ENCODE measurements at places on chromosomes 7 and 10.

GRCh38 chr7:47685151-47685550 lies 103.2 kb upstream of the TNS3 start:
- DNase-seq, result peak; percentile 48

DNA sequence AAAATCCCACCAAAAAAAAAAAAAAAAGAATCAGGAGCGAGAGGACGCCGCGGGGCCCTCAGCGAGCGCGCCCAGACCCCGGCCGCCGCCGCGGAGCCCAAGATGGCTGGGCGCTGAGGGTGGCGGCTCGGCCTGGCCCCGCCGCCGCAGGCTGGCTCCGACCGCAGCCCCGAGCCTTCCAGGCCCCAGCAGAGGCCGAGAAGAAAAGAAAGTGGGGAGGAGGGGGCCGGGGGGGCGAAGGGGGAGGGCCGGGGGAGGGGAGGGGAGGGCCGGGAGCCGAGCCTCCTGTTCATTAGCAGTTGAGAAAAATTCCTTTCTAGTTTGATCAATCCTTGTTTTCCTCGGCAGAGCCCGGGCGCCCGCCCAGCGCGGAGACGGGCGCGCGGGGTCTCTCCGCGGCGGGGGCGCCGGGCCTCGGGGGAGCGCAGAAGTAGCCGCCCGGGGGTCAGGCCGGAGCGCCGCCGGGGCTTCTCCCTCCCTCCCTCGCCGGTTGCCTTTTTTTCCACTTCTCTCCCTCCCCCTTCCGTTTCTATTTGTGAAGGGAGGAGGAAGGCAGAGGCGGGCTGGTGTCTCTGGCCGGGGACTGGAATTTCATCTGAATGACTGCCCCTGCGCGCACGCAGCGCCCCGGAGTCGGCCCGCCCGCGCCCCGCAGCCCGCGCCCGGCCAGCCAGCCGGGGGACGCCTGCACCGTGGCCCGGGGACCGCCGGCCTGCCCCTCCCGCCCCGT lies 778 bp upstream of the TRIM8 start:
- DNase-seq, result peak; percentile 61

DNA sequence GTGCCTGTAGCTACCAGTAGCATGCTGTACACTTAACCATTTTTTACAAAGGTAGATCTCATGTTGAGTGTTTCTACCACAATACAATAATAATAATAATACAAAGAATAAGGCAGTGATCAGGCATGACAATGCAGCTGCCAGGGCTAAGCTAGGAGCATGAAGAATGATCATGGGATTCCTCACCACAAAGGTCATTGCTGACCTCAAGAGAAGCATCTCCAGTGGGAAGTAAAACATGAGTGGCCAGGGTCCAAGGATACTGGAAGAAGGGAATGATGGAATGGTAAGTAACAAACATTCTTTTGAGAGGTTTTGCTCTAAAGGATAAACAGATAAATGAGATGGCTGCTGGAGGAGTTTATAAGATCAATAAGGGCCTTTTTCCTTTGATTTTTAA lies 591.1 kb downstream of the TNS3 start:
- DNase-seq, result no peak

GRCh38 chr10:1190791-1191490 lies 134.8 kb downstream of the WDR37 start:
- DNase-seq, result no peak

- no peak for DNase-seq
Measured at GRCh38 chr7:158966780-158967390, 110.5 kb downstream of the DYNC2I1 start.

GRCh38 chr7:5183155-5183554 lies 6.9 kb upstream of the WIPI2 start:
- DNase-seq, result peak; percentile 73

DNA sequence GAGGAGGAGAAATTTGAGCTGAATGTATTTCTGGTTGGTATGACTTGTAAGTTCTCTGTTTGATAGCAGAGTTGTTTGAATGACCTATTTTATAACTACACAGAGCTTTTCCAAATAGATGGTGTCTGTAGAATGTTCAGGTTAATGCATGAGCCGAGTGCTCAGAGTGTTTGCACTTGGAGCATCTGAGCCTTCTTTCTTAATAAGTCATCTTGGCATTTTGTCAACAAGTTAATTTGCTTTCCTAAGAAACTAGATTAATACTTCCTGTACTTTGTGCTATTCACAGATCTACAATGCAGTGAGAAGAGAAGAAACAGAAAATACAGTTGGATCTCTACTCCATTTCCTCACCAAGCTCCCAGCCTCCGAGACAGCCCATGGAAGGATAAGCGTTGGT lies 138.2 kb downstream of the PLCE1 start:
- no peak for DNase-seq

GRCh38 chr7:147909431-147910148 lies 681.0 kb upstream of the C7orf33 start:
- DNase-seq, result no peak

DNA sequence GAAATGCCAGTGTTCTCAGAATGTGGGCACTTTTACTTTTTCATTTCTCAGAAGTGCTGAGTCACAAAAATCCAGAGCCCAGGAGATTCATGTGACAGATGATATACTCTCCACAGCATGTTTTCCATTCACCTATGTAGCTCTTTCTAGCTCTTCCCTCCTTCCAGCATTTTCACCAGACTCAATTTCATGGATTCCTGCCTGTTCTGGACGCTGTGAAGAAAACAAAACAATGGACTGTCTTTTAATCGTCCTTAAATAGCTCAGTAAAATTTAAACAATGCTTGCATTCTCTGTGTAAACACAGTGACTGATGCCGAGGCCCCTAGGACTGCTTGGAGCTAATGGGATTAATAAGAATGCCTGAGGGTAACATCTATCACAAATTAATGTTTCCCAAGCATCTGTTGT lies 25.5 kb downstream of the ZNF713 start:
- peak; percentile 5 for DNase-seq

GRCh38 chr10:14954001-14954770 lies at the start of gene DCLRE1C:
TSS of gene DCLRE1C (minus strand) at chr10:14954096. CDS start at chr10:14954010, 86 bp downstream.
- DNase-seq, result peak; percentile 87

- DNase-seq, result peak; percentile 31
Measured at GRCh38 chr7:110759069-110759468, 331.9 kb upstream of the LRRN3 start.

DNA sequence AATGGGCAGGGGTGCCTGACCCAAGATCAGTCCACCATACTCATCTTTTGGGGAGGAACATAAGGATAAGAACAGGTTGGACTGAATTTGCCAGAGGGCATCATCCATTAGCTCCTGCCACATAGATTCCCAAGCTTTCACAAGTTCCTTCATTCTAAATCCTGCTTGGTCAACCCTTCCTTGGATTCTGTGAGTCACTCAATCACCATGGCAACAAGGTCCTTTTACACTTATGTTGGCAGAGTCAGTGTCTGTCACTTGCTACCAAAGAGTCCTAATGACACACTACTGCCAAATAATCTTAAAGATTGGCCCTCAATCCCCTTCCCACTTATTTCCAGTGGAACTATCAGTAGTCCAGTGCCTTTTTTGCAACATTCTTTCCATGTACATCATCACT lies 5.0 kb upstream of the LGI1 start:
- DNase-seq, result no peak

- DNase-seq, result no peak
Measured at GRCh38 chr10:132521466-132522102, 16.0 kb upstream of the INPP5A start.

GRCh38 chr10:62084451-62084850 lies 183.0 kb downstream of the ARID5B start:
- peak; percentile 28 for DNase-seq

DNA sequence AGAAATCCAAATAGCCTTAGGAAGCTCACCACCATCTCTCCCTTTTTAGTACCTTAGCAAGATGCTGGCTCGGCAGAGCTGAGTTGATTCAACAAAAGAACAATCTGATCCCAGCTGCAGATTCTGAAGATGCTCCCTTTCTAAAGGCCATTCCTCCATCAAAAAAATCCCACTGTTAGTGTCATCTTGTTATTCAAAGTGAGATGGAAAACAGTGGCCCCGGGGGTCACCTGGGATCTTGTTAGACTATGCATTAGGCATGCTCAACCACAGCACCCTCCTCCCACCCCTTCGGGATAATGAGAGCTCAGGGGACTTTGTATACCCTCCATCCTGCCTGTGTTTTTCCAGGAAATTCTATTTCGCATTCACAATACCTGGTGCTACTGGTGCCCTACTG lies 2.4 kb downstream of the NCAPG2 start:
- peak; percentile 11 for DNase-seq

DNA sequence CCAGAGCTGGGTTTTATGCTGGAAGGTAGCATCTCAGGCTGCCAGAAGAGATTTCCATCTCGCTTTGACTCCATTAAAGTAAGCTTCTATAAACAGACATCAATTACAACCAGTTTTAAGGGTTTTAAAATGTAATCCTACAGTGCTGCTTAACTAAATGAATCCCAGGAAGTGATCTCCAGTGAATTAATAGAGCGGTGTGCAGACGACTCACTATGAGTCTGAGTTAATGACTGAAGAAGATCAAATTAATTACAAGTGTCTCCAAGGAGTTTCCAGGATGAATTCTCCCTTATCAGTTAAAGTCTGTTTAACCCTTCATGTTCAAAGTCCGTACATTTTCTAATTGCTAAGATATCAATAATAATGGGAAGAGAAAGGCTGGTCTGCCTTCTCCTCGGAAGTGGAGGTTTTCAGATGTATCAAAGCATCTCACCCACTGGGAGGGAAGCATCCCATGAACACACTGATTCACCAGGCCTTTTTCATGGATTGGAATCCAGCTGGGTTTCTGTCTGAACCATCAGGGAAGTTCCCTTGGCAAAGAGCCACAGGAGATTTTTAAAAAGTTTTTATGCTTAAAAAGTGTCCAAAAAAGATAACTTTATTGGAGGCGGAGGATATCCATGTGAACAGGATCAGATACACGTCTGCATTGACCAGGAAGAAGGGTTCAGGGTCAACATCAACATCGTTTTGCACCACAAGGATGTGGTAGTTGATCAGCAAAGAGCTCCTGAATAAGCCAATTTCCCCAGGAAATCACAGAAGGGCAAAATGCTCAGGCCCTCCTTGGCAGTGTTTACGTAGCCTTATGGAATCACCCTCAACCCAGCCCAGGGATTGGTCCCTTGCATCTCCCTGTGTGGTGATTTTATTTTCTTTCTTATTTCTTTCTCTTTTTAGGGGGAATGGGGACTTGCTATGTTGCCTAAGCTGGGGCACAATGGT lies 288.2 kb downstream of the POU6F2 start:
- no peak for DNase-seq

DNA sequence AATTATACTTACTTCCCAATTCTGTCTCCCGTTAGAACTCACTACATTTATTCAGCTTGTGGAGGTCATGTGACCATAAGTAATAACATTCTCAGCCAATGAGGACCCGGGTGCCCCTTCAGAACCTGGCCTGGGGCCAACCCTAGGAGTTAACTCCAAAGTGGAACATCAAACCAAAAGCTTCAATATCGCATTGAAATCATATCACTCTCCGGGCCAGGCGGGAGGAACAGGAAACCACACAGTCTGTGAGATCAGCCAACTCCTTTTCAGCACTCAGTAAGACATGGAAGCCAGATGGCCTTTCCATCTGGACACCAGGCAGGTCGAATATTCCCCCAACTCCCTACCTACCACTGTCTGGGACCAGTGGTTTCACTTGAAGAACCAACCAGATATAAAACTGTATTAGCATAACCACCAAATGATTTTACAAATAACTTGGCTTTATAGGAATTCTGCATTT lies 5.5 kb downstream of the CREB3L2 start:
- DNase-seq, result peak; percentile 89

- no peak for DNase-seq
Measured at GRCh38 chr10:131947631-131948347, 33.9 kb downstream of the BNIP3 start.

GRCh38 chr10:123945325-123945920 lies 53.8 kb upstream of the CPXM2 start:
- DNase-seq, result peak; percentile 56

GRCh38 chr10:23872290-23872689 lies 336.6 kb upstream of the KIAA1217 start:
- no peak for DNase-seq

GRCh38 chr7:85475071-85475470 lies 288.2 kb upstream of the SEMA3D start:
- DNase-seq, result no peak

GRCh38 chr7:95330961-95331337 lies 6.6 kb upstream of the PON1 start:
- DNase-seq, result no peak

- DNase-seq, result no peak
Measured at GRCh38 chr7:143331179-143331801, 15.4 kb downstream of the CLCN1 start.

DNA sequence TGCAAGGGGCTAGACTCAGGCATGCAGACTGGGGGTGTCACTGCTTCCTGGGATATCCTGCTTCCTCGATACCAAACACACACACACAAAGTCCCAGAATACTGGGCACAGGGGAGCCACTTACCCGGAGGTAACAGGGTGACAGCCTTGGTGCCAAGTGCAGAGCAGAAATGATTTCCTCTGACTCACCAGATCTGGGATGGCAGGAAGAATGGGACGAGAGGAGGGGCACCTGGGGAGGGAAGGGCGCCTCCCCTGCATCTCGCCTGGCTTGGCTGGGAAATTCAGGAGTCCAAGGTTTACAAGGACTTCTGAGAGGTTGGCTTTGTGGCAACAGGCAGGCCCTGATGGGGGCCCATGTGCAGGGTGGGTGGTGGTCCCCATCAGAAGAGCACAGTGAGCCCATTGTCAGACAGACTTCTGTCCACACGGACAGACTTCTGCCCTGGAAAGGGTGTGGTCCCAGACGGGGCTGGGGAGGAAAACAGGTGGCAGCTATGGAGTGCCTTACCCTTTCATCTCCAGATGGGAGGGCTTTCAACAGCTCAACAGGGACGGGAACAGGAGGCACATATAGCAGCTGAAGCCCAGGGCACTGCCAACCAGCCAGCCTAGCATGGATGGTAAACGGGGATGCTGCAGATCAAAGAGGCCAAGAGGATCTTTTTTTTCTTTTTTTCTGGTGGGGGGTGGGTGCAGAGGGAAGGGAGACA lies 9.7 kb upstream of the CCL24 start:
- DNase-seq, result peak; percentile 30

GRCh38 chr10:107031931-107032699 lies 132.4 kb downstream of the SORCS1 start:
- DNase-seq, result peak; percentile 61

DNA sequence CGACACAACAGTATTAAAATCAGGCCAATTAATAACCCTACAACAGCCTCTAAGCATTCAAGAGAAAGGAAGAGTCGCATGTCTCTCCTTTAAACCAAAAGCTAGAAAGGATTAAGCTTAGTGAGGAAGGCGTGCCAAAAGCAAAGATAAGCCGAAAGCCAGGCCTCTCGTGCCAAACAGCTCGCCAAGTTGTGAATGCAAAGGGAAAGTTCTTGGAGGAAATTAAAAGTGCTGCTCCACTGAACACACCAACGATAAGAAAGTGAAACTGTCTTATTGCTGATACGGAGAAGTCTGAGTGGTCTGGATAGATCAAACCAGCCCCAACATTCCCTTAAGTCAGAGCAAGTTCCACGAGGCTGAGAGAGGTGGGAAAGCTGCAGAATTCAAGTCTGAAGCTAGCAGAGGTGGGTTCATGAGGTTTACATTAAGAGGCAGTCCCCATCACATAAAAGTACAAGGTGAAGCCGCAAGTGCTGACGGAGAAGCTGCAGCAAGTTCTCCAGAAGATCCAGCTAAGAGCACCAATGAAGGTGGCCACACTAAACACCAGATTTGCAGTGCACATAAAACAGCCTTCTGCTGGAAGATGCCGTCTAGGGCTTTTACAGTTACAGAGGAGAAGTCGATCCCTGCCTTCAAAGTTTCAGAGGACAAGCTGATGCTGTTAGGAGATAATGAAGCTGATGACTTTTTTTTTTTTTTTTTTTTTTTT lies 194.8 kb downstream of the MAD1L1 start:
- no peak for DNase-seq

GRCh38 chr10:17438583-17438982 lies 15.8 kb downstream of the ST8SIA6 start:
- no peak for DNase-seq

Measured in NCI-H2171 treated with DMSO at 0.1 percent for 48 hours (cell line).